GM20000 (cell line): ENCODE measurements at places on chromosomes 13 and 19.

DNA sequence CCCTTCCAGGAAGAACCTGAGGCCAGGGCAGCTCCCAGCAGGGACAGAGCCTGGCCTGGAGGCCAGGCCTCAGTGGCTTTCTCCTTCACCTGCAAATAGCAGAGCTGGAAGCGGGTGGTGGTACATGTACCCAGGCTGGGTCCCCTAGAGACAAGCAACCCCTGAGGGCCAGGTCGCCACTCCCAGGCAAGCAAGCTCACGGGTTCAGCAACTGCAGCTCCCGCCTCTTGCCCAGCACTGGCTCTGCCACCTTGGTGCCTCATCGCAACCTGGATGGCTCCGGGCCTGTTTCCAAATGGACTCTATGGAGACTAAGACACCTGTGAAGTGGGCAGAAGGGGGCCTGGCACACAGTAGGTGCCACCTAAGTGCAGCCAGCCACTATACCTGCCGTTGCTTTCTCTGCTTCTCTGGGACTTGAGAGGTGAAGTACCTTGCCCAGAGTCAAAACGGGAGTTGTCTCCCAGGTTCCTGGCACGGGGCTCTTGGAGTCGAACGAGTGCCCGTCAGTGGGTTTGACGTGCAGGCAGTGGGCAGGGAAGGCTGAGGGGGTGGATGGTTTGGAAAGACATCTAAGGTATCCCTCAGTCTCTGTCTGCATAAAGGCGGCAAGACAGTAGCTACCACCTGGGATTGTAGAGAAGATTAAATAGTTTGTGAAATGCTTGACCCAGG, 2.4 kb upstream of the PLPP2 start:
- DNase-seq = no peak

DNA sequence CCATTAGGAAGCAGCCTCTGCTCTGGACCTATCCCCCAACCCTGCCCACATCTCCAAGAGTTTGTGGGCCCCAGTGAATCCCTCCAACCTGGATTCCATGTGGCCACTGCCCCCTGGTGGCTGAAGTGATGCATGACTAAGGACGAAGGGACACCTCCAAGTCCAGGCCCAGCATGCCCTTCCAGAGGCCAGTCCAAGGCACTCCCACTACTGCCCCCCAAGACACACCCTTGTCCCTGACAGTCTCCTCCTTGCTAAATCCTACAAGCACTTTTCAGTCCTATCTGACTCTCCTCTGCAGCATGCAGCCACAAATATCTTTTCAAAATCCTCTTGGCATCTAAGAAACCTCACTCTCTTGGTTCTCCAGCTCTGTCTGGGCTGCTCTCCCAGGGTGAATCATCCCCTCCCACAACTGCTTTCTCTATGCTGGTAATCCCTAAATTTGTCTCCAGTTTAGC, 33.0 kb downstream of the DEDD2 start:
- peak; percentile 84 for DNase-seq

- DNase-seq = no peak
These were observed 4.6 kb upstream of the LPAR2 start for GRCh38 chr19:19632661-19633060.

DNA sequence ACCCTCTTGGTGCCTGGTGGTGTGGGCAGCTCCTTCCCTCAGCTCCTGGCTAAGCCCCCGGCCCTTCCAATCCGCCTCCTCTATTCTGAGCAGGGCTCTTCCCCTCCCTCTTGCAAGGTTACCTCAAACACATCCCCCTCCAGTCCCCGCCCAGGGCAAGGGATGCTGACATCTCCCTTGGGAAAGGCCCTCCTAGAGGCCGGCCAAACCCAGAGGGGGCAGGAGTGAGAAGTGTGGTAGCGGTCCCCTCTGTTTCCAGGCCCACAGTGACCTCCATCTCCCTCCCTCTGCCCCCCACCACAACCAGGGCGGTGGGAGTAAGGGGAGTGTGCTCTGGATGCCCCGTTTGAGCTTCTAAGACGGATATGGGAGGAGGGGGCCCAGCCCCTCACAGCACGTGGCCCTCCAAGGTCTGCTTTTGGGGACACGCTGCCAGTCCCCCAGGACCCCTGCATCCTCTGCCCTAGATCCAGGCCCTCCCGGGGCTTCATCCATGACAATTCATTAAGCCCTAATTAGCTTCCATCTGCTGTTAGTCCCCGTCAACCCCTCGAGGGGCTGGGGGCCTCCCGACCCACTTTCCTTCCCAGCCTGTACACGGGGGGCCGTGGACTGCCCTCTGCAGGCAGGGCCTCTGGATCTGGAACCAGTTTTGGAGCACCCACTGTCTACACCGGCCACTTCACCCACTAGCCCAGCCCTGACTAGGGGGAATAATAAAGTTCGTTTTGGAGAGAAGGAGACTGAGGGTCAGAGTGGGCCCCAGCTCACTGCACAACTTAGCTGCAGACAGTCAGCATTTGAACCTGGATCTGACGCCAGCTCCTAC, 2.3 kb downstream of the LINGO3 start:
- no peak for DNase-seq

DNA sequence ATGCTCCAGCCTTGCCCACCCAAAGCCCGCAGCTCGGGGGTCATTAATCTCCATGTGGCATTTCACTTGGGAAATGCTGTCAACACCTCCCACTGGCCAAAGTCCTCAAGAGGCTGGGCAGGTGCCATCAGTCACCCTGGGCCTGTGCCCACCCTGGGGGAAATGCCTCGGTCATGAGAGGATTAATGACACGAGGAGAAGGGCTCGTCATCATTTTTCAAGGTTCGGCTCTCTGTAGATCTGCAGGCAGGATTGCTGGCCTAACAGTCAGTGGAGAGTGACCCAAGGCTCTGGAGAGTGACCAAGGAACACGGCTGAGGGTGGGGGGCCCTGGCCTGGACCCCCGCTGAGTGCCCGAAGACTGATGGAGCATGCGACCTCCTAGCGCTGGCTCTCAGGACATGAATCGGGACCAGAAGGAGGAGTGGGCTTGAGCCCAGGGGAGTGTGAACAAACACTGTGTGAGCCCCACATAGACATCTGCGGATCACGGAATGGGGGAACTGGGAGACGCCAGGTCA, 15.2 kb upstream of the KCTD15 start:
- DNase-seq = no peak

- DNase-seq = no peak
These were observed 334.7 kb downstream of the IRS2 start for GRCh38 chr13:109451726-109452125.

- no peak for DNase-seq
These were observed 2.6 kb upstream of the DOHH start for GRCh38 chr19:3503036-3503572.

DNA sequence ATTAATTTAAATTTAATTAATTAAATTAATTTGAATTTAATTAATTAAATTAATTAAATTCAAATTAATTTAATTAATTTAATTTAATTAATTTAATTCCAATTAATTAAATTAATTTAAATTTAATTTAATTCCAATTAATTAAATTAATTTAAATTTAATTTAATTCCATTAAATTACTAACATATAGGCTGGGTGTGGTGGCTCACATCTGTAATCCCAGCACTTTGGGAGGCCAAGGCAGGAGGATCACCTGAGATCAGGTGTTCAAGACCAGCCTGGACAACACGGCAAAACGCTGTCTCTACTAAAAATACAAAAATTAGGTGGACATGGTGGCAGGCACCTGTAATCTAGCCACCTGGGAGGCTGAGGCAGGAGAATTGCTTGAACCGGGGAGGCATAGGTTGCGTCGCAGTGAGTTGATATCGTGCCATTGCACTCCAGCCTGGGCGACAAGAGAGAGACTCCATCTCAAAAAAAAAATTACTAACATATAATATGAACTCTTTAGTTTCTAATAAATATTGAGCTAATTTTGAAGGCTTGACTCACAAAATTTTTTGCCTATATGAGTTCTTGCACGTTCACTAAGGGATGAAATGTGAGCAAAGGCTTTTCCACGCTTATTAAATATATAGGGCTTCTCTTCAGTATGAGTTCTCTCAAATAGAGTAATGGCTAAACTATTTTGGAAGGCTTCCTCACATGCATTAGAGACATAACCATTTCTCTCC, 9.0 kb upstream of the USP29 start:
- DNase-seq = no peak

DNA sequence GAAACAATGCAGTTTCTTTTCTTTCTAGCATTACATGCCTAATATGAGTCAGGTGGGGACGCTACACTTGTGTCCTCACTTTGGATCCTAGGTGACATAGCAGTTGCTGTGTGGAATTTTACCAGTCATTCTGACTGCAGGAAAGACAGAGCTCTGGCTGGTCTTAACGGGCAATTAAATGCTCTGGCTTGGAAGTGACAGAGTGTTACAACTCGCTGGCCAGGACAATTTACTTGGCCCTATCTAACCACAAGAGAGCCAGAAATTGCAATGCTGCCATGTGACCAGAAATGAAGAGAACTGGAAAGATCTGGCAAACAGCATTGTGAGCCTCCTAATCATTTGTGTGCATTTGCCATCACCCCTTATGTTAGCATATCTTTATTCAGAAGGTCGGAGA, 351.1 kb downstream of the DCT start:
- no peak for DNase-seq

- no peak for DNase-seq
These were observed 14.9 kb downstream of the PLA2G4C start for GRCh38 chr19:48095612-48096175.

GRCh38 chr13:37995092-37995491, 125.5 kb upstream of the TRPC4 start:
- no peak for DNase-seq

DNA sequence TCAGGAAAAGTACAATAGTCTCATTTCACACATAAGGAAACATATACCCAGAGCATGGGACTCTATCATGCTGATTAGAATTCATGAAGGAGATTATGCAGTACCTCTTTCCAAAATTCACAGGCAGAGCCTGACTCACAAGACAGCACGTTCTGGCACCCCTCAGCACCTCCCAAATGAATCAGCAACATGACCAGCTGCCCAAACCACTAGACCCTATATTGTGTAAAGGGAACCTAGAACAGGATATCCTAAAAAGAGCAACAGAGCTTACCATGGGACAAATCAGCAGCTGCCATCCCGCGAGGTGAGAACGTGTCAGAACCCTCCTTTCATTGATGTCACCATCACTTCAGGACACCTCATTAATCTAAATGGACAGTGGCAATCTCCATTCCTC, 2.5 kb downstream of the ZNF426 start:
- no peak for DNase-seq
